ENCODE measurements at places on chromosomes 4 and X. TPM values are rescaled to one million over a fixed set of nuclear protein-coding genes. Genes with fewer than 3 reads are reported as not detected.

The H2BW2 gene
- not detected for total RNA-seq

The PDE6B gene
- 9.0 TPM for total RNA-seq

The CWH43 gene
- total RNA-seq: not detected

The CXCL6 gene
- 0.20 TPM for total RNA-seq

The FAM9C gene
- total RNA-seq: 0.44 TPM

The CLCN3 gene
- 57.4 TPM for total RNA-seq

The MTTP gene
- total RNA-seq: 0.75 TPM

The HDX gene
- total RNA-seq: 12.6 TPM

DNA sequence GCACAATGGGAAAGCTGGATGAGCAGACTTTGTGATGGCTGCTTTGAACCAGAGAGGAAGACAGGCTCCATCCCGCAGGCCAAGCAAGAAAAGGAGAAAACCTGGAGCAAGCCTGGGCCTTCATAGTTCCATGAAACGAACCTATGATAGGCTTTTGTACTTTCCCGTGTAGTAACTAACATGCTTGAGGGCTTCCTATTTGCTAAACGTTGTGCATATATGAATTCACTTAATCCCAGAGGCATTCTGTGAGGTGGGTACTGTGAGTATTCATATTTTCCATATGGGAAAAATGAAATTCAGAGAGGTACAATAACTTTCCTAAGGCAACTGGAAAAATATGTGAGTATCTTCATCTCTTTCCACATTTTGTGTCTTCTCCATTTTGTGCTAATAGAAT, 13.6 kb upstream of the APBB2 start:
- H3K4me1 ChIP-seq: peaks cover 2% of the 10 kb centered on the region
- no peak overlapping the region for H3K4me3 ChIP-seq
- H3K27me3 ChIP-seq: no peaks in the 10 kb centered on the region
- DNase-seq: no peak

DNA sequence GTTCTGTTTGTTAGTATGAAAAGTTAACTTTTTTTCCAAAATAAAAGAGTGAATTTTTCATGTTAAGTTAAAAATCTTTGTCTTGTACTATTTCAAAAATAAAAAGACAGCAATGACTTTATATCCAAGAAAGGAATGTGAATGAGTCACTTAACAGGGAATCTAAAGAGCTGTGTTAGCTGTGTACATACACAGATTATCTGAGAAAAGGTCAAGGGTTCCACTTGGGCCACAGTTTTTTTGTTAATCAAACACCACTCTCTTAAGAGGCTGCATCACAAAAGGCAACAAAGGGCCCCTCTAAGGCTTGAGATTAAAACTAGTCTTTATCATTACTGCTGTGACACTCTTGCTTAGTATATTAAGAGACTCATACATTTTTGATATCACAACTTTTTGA, 82.1 kb downstream of the FIP1L1 start:
- no peak overlapping the region for H3K4me3 ChIP-seq
- peaks cover 56% of the 10 kb centered on the region for H3K36me3 ChIP-seq
- H3K27me3 ChIP-seq: no peaks in the 10 kb centered on the region

- no peak for DNase-seq
- no peaks in the 10 kb centered on the region for H3K4me1 ChIP-seq
- H3K36me3 ChIP-seq: no peaks in the 10 kb centered on the region
- peaks cover 18% of the 10 kb centered on the region for H3K27me3 ChIP-seq
- no peak overlapping the region for H3K4me3 ChIP-seq
- no peak overlapping the region for H3K27ac ChIP-seq
Measured at GRCh38 chr4:9804918-9805317, 23.5 kb downstream of the DRD5 start.

DNA sequence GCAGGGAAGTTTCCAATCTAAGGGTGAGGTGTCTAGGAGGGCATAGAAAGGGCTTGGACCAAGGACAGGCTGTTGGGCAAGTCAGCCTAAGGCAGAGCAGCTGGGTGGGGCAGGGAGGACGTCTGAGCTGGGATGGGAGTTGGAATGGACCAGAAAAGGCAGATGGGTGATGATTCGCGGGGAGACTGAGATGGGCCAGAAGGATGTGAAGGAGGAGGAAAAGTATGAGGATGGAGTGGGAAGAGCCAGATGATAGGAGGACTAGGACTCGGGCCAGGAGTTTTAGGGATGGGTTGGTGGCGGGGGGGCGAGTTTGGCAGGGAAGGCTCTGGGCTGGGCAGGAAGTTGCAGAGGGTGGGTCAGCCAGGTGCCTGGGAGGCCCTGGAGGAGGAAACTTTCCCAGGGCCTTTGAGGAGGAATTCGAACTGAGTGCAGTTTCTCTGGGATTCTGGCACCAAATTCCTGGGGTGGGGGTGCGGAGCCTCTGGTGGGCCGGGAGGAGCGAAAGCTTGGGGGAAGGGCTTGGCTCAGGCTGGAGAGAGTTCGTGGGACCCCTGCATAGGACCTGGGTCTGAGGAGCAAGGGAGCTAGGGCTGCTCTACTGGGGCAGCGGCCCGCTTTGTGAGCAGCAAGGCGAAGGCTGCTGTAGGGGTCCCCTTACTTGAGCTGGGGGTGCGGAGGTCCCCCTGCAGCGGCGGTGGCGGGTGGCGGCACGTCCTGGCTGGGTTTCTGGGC, 8.7 kb upstream of the TIMP1 start:
- peak overlapping the region; percentile 90 for H3K27ac ChIP-seq
- peaks cover 17% of the 10 kb centered on the region for H3K4me1 ChIP-seq
- peaks cover 23% of the 10 kb centered on the region for H3K36me3 ChIP-seq

DNA sequence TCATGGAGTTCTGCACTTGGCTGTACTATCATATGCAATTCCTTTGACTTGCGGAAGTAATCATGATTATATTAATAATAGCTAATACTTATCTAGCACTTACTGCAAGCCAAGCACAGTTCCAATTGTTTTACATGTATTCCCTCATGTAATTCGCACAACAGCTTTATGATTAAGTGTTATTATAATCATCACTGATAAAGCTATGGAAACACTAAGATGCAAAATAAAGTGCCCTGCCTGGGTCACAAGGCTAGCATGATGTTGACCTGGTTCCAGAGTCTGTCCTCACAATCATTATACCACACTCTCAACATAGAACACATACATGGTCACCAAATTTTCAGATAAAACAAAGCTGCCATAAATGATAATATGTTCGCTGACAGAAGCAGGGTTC, 234.6 kb downstream of the FMR1NB start:
- H3K27me3 ChIP-seq: no peaks in the 10 kb centered on the region
- no peak overlapping the region for H3K27ac ChIP-seq
- no peak overlapping the region for H3K4me3 ChIP-seq
- no peaks in the 10 kb centered on the region for H3K4me1 ChIP-seq

DNA sequence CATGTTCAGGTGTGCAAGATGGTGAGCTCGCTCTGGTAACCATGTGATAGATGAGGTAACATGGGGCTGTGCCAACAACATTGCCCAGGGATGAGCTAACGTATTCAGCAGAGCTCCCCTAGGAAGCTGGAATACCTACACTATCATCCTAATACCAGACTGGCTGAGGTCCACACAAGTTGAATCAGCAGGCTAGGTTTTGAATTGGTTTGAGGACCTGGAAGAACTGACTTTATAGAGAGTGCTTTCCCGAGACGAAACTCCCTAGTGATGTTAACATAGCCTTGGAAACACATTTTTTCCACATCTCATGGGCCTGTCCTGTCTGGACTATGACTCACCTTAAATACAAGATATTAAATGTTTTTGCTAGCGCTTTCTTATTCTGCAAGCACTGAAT, 56.7 kb downstream of the IGFBP7 start:
- H3K4me3 ChIP-seq: no peak overlapping the region
- no peak overlapping the region for H3K27ac ChIP-seq
- DNase-seq: no peak

- H3K4me3 ChIP-seq: no peak overlapping the region
- DNase-seq: no peak
- H3K27ac ChIP-seq: no peak overlapping the region
- no peaks in the 10 kb centered on the region for H3K27me3 ChIP-seq
- peaks cover 11% of the 10 kb centered on the region for H3K4me1 ChIP-seq
- H3K36me3 ChIP-seq: peaks cover 6% of the 10 kb centered on the region
Measured at GRCh38 chrX:84475101-84475500, 27.2 kb downstream of the HDX start.

DNA sequence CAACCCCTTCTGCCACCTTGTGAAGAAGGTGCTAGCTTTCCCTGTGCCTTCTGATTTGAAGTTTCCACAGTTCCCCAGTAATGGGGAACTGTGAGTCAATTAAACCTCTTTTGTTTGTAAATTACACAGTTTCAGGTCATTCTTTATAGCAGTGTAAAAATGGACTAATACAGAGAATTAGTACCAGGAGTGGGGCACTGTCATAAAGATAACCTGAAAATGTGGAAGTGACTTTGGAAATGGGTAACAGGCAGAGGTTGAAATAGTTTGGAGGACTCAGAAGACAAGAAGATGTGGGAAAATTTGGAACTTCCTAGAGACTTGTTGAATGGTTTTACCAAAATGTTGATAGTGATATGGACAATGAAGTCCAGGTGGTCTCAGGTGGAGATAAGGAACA, 131.0 kb upstream of the HAND2 start:
- H3K4me1 ChIP-seq: no peaks in the 10 kb centered on the region
- no peak overlapping the region for H3K27ac ChIP-seq
- peaks cover 3% of the 10 kb centered on the region for H3K36me3 ChIP-seq

GRCh38 chr4:142846729-142847596, 862 bp upstream of the INPP4B start:
- peaks cover 21% of the 10 kb centered on the region for H3K4me1 ChIP-seq
- peak overlapping the region; percentile 97 for H3K4me3 ChIP-seq
- no peaks in the 10 kb centered on the region for H3K36me3 ChIP-seq
- H3K27me3 ChIP-seq: peaks cover 22% of the 10 kb centered on the region
- H3K27ac ChIP-seq: peak overlapping the region; percentile 72

- H3K36me3 ChIP-seq: peaks cover 1% of the 10 kb centered on the region
- DNase-seq: no peak
- no peaks in the 10 kb centered on the region for H3K4me1 ChIP-seq
- no peak overlapping the region for H3K27ac ChIP-seq
- no peaks in the 10 kb centered on the region for H3K27me3 ChIP-seq
Measured at GRCh38 chrX:5991393-5991792, 237.3 kb downstream of the NLGN4X start.

DNA sequence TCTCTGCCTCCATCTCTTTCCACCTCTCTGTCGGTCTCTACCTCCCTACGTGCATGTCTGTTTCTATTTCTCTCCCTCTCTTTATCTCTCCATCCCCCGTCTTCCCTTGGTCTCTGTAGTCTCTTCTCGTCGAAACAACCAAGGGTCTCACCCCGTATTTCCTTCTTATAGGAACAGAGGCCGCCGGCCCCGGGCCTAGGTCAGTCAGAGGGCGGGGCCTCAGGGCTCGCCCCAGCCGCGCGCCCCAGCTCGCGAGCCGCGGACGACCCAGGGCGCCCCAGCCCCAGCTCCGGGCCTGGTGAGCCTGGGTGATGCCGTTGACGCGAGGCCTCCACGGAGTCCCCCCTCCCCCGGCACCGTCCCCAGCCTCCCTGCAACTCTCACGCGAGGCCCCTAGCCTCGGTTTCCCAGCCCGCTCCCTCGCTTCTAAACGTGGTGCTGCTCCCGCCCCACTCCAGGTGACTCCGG, 6.6 kb downstream of the TIMM17B start:
- H3K4me3 ChIP-seq: peak overlapping the region; percentile 77
- peaks cover 8% of the 10 kb centered on the region for H3K36me3 ChIP-seq
- no peak for DNase-seq
- no peaks in the 10 kb centered on the region for H3K27me3 ChIP-seq

- H3K27me3 ChIP-seq: peaks cover 3% of the 10 kb centered on the region
- H3K4me1 ChIP-seq: no peaks in the 10 kb centered on the region
- DNase-seq: no peak
- H3K4me3 ChIP-seq: no peak overlapping the region
- H3K36me3 ChIP-seq: no peaks in the 10 kb centered on the region
Measured at GRCh38 chrX:104325213-104325585, 70.5 kb upstream of the ESX1 start.

DNA sequence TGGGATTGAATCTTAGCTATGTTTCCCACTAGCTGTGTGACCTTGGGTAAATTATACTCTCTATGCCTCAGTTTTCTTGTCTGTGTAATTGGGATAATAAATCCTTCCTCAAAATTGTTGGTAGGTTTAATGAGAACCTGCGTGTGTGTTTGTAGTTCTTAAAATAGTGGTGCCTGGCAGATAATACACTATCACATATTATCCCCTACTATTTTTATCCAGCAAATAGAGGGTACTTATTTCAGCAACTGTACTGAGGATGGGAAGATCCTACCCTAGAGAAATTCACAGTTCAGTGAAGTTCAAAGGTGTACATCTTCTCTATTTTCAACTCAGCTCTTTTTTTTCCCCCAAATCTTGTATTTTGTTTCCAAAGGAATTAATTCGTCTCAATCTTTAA, 17.2 kb downstream of the ABHD18 start:
- no peak overlapping the region for H3K4me3 ChIP-seq
- H3K4me1 ChIP-seq: no peaks in the 10 kb centered on the region
- H3K27ac ChIP-seq: no peak overlapping the region
- no peak for DNase-seq
- H3K27me3 ChIP-seq: no peaks in the 10 kb centered on the region

- DNase-seq: peak; percentile 34
- H3K36me3 ChIP-seq: no peaks in the 10 kb centered on the region
- peak overlapping the region; percentile 94 for H3K27ac ChIP-seq
- H3K4me3 ChIP-seq: peak overlapping the region; percentile 94
- peaks cover 9% of the 10 kb centered on the region for H3K27me3 ChIP-seq
- peaks cover 14% of the 10 kb centered on the region for H3K4me1 ChIP-seq
Measured at GRCh38 chr4:51843309-51844152, 578 bp downstream of the DCUN1D4 start.

- H3K27ac ChIP-seq: no peak overlapping the region
- H3K4me1 ChIP-seq: no peaks in the 10 kb centered on the region
- no peak for DNase-seq
- no peaks in the 10 kb centered on the region for H3K36me3 ChIP-seq
- H3K27me3 ChIP-seq: no peaks in the 10 kb centered on the region
Measured at GRCh38 chrX:120236687-120237479, 13.7 kb upstream of the ZBTB33 start.
